ENCODE measurements at places on chromosomes 13 and 19. TPM values are rescaled to one million over a fixed set of nuclear protein-coding genes. Genes with fewer than 3 reads are reported as not detected.

Gene ATP8A2
- 17.1 TPM for total RNA-seq

Gene BICRA
- 42.1 TPM for total RNA-seq

Gene COL4A2
- 391 TPM for total RNA-seq

Gene VMAC
- total RNA-seq = 7.5 TPM

Gene SLC6A16
- 0.93 TPM for total RNA-seq

Gene ADGRE3
- total RNA-seq = 0.16 TPM

Gene PRR19
- total RNA-seq = not detected

Gene LAIR2
- total RNA-seq = not detected

Gene ZNF547
- 3.4 TPM for total RNA-seq

Gene SKA3
- 7.5 TPM for total RNA-seq

Gene SLAIN1
- total RNA-seq = 132 TPM

Gene SIGLEC8
- not detected for total RNA-seq

Gene NPAS1
- total RNA-seq = 0.99 TPM

Gene SULT2A1
- not detected for total RNA-seq

Gene KCNJ14
- 1.6 TPM for total RNA-seq

Gene ZNF579
- total RNA-seq = 3.6 TPM

Gene CYP2S1
- total RNA-seq = 1.5 TPM

Gene CPAMD8
- 110 TPM for total RNA-seq

Gene OR7C1
- under 0.01 TPM for total RNA-seq

Gene PTPRS
- total RNA-seq = 324 TPM

Gene ZSCAN4
- not detected for total RNA-seq

Gene HIF3A
- total RNA-seq = 73.6 TPM

Gene CAPN12
- total RNA-seq = 0.38 TPM

Gene OR7A5
- not detected for total RNA-seq

Gene LHB
- total RNA-seq = not detected

Gene CAMSAP3
- total RNA-seq = 13.7 TPM

Gene PCSK4
- total RNA-seq = 8.0 TPM

Gene CEACAM21
- 2.1 TPM for total RNA-seq

Gene MAP4K1
- total RNA-seq = 6.2 TPM

Gene CNFN
- total RNA-seq = not detected

Gene SULT2B1
- total RNA-seq = 1.1 TPM

Gene CLDND2
- not detected for total RNA-seq

Gene FUT1
- 1.9 TPM for total RNA-seq

Gene CYP2A6
- total RNA-seq = not detected

Gene ADAT3
- total RNA-seq = 2.4 TPM

Gene URAD
- total RNA-seq = not detected

Gene VSTM1
- not detected for total RNA-seq

Gene MTUS2
- total RNA-seq = 18.5 TPM

Gene IRS2
- total RNA-seq = 23.6 TPM

Gene GNG7
- 12.3 TPM for total RNA-seq

Gene ITGBL1
- 30.7 TPM for total RNA-seq

Gene RNU6-9
- not detected for total RNA-seq

Gene IL11
- 1.1 TPM for total RNA-seq

Gene POU2F2
- 3.2 TPM for total RNA-seq

Gene IRGC
- total RNA-seq = not detected

Gene RRAS
- total RNA-seq = 6.5 TPM

Gene CABP5
- total RNA-seq = 43.1 TPM

Gene FXYD7
- total RNA-seq = 8.3 TPM

Gene ZNF730
- total RNA-seq = 10.0 TPM

Gene UBA52
- 388 TPM for total RNA-seq

Gene LILRA1
- 0.22 TPM for total RNA-seq

Gene VAV1
- total RNA-seq = 4.9 TPM

Gene AKT1S1
- total RNA-seq = 7.8 TPM

Gene HS6ST3
- 5.2 TPM for total RNA-seq

Gene COPE
- 103 TPM for total RNA-seq

Gene NCR1
- not detected for total RNA-seq
